CD4-positive, alpha-beta memory T cell (primary cell): ENCODE measurements at places on chromosomes 6 and 20. TPM values are rescaled to one million over a fixed set of nuclear protein-coding genes. Genes with fewer than 3 reads are reported as not detected.

Gene MICB
- 21.4 TPM for total RNA-seq

GRCh38 chr20:415820-416322 lies 7.8 kb downstream of the RBCK1 start:
- H3K4me3 ChIP-seq, result no peak overlapping the region
- H3K27ac ChIP-seq, result no peak overlapping the region
- peaks cover 25% of the 10 kb centered on the region for H3K4me1 ChIP-seq
- DNase-seq, result no peak
- peaks cover 41% of the 10 kb centered on the region for H3K36me3 ChIP-seq

GRCh38 chr6:164741938-164742451 lies 567.4 kb downstream of the C6orf118 start:
- H3K4me3 ChIP-seq, result no peak overlapping the region
- no peaks in the 10 kb centered on the region for H3K27me3 ChIP-seq
- no peaks in the 10 kb centered on the region for H3K36me3 ChIP-seq
- no peak overlapping the region for H3K27ac ChIP-seq

DNA sequence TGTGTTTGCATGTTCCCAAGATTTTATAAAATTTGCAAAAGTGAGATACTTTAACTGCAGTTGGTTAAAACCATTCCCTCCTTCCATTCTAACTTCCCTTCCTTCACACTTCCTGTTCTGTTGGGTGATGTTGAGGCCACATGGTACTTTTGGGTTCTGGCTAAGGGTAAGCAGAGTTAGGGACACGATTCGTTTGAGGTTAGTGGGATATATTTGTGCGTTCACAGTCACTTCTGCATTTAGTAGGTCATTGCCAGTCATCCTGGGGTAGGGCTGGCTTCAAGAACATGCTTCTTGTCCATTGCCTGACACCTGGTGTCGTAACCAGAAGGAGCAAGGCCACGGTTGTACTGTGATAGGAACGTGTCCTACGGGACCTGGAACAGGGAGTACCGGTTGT lies 340.1 kb downstream of the ZFAND3 start:
- no peak overlapping the region for H3K4me3 ChIP-seq
- no peak overlapping the region for H3K27ac ChIP-seq
- H3K27me3 ChIP-seq, result no peaks in the 10 kb centered on the region
- no peak for DNase-seq

Gene HTR1E
- total RNA-seq, result not detected

Gene LY6G6F
- total RNA-seq, result not detected

DNA sequence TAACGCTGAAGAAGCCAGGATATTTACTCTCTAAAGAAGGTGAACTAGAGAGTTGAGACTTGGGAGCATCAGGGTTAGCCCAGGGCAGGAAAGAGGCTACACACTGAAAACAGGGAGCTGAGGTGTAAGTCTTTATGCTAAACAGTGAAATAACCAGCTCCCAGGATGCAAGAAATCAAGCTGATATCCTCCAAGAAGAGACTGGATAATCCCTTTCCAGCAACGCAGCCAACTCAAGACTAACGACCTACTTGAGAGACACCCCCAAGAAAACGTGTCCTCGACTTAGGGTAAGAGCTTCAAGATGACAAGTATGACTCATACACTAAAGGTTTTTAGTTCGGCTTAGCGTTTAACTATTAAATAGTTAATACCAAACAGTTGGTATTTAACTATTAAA lies 202.2 kb downstream of the TASP1 start:
- H3K36me3 ChIP-seq, result no peaks in the 10 kb centered on the region
- no peaks in the 10 kb centered on the region for H3K27me3 ChIP-seq
- H3K4me3 ChIP-seq, result no peak overlapping the region
- no peak for DNase-seq
- no peaks in the 10 kb centered on the region for H3K4me1 ChIP-seq

- H3K4me3 ChIP-seq, result no peak overlapping the region
- H3K36me3 ChIP-seq, result no peaks in the 10 kb centered on the region
- no peak for DNase-seq
- H3K4me1 ChIP-seq, result peaks cover 22% of the 10 kb centered on the region
Measured at GRCh38 chr6:73694711-73695411, 1.1 kb upstream of the CD109 start.

GRCh38 chr20:23662276-23662870 lies 24.6 kb upstream of the CST3 start:
- no peaks in the 10 kb centered on the region for H3K27me3 ChIP-seq
- H3K4me1 ChIP-seq, result no peaks in the 10 kb centered on the region
- H3K36me3 ChIP-seq, result no peaks in the 10 kb centered on the region
- no peak for DNase-seq
- H3K27ac ChIP-seq, result no peak overlapping the region

- H3K36me3 ChIP-seq, result no peaks in the 10 kb centered on the region
- no peaks in the 10 kb centered on the region for H3K4me1 ChIP-seq
- DNase-seq, result no peak
- no peak overlapping the region for H3K4me3 ChIP-seq
Measured at GRCh38 chr20:24640686-24641085, 171.3 kb downstream of the SYNDIG1 start.

DNA sequence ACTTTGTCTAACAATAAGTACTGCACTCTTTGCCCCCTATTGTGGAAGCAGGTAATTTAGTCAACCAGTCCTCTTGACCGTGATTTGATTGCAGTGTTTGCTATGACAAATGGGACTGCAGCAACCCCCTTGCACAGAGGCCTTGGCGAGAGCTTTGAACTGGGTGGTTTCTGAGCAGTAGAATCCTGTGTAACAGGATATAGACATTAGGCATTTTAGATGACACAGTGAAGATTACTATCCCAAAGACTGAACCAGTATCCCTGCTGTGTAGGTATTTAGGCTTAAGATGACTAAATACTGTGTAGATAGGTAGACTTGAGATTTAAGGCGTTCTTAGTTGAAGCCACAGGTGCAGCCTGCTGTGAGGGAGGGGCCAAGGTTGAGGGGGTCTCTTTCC lies 9.9 kb downstream of the DNMT3B start:
- no peak overlapping the region for H3K4me3 ChIP-seq
- H3K4me1 ChIP-seq, result peaks cover 16% of the 10 kb centered on the region
- no peak for DNase-seq
- H3K27me3 ChIP-seq, result no peaks in the 10 kb centered on the region
- no peak overlapping the region for H3K27ac ChIP-seq

Gene FOXA2
- not detected for total RNA-seq

Gene DST
- 8.1 TPM for total RNA-seq

- no peak overlapping the region for H3K27ac ChIP-seq
- no peaks in the 10 kb centered on the region for H3K4me1 ChIP-seq
- no peaks in the 10 kb centered on the region for H3K36me3 ChIP-seq
- no peak for DNase-seq
Measured at GRCh38 chr6:116354236-116354635, 16.5 kb upstream of the DSE start.

Gene FAM217A
- total RNA-seq, result not detected

Gene SLC22A2
- not detected for total RNA-seq

DNA sequence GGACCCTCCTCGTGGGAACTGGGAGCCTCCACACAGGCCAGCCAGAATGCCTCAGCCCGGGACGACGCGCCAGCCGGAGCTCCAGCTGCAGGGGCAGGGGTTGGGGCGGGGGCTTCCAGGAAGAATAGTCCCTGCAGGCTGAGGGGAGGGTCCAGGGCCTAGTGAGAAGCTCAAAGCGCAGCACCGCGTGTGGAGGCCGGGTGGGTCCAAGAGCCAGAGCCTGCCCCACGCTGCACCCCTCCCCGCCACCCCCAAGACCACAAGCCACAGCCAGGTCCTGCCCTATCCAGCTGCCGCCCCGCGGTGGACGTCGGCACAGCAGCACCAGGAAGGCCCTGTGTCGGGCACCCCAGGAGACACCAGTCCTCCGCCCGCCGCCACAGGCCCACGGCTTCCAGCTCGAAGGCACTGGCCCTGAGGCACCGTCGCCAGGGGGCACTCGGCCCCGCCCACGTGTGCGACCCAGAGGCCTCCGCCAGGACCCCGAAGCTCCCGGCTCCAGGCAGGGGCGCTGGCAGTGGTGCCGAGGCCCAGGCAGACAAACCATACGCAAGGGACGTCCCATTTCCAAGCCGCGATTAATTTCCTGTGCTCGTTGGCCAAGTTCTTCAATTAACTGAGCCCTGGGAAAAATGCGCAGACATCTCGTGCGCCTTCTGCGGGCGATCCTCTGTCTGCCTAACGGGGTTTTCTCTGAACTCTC lies 19.5 kb downstream of the KCNQ2 start:
- no peaks in the 10 kb centered on the region for H3K27me3 ChIP-seq
- H3K27ac ChIP-seq, result no peak overlapping the region
- no peak for DNase-seq
- no peaks in the 10 kb centered on the region for H3K4me1 ChIP-seq

DNA sequence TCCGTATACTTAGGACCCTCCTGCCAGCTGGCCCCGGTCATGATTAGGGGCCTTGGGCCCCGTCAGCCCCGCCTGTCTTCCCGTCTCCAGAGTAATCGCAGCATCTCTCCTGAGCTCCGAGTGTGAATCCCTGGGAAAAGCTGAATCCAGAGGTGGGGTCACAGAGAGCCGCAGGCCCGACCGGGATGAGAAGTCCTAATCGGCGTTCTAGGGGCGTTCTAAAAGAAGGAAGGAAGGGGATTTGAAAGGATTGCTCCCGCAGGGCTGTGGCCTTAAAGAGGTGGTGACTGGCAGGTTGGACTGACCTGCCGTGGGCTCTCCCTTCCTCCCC lies 371 bp downstream of the HMGN4 start:
- H3K4me3 ChIP-seq, result peak overlapping the region; percentile 83
- DNase-seq, result no peak
- peak overlapping the region; percentile 90 for H3K27ac ChIP-seq
- H3K36me3 ChIP-seq, result peaks cover 5% of the 10 kb centered on the region
- H3K4me1 ChIP-seq, result peaks cover 61% of the 10 kb centered on the region

- H3K4me3 ChIP-seq, result no peak overlapping the region
- no peak for DNase-seq
- H3K27ac ChIP-seq, result no peak overlapping the region
- H3K36me3 ChIP-seq, result no peaks in the 10 kb centered on the region
- no peaks in the 10 kb centered on the region for H3K27me3 ChIP-seq
- no peaks in the 10 kb centered on the region for H3K4me1 ChIP-seq
Measured at GRCh38 chr6:355373-356208, 36.0 kb upstream of the IRF4 start.

- H3K36me3 ChIP-seq, result no peaks in the 10 kb centered on the region
- H3K4me3 ChIP-seq, result no peak overlapping the region
- no peak for DNase-seq
- peaks cover under 1% of the 10 kb centered on the region for H3K4me1 ChIP-seq
Measured at GRCh38 chr6:129911732-129912131, 50.6 kb upstream of the TMEM244 start.

Gene JPH2
- total RNA-seq, result not detected

GRCh38 chr6:34630040-34630439 lies 66.5 kb downstream of the ILRUN start:
- H3K27ac ChIP-seq, result no peak overlapping the region
- no peaks in the 10 kb centered on the region for H3K27me3 ChIP-seq
- DNase-seq, result no peak
- H3K4me3 ChIP-seq, result no peak overlapping the region
- H3K4me1 ChIP-seq, result no peaks in the 10 kb centered on the region

GRCh38 chr6:36751091-36751490 lies 53.5 kb downstream of the RAB44 start:
- no peaks in the 10 kb centered on the region for H3K27me3 ChIP-seq
- peaks cover 44% of the 10 kb centered on the region for H3K4me1 ChIP-seq
- no peak for DNase-seq
- H3K27ac ChIP-seq, result no peak overlapping the region
- no peaks in the 10 kb centered on the region for H3K36me3 ChIP-seq
- H3K4me3 ChIP-seq, result no peak overlapping the region

GRCh38 chr6:167751579-167752115 lies 75.1 kb upstream of the AFDN start:
- no peak overlapping the region for H3K4me3 ChIP-seq
- no peaks in the 10 kb centered on the region for H3K36me3 ChIP-seq
- H3K27me3 ChIP-seq, result no peaks in the 10 kb centered on the region
- DNase-seq, result no peak
- H3K4me1 ChIP-seq, result no peaks in the 10 kb centered on the region
